Activated T-cell treated with anti-CD3 and anti-CD28 coated beads, Interleukin-2, amount 50 U/mL, for 1 hour (primary cell): ENCODE measurements at places on chromosomes 6 and 20.

- DNase-seq = no peak
Measured at GRCh38 chr20:20000211-20000968, 16.8 kb upstream of the NAA20 start.

DNA sequence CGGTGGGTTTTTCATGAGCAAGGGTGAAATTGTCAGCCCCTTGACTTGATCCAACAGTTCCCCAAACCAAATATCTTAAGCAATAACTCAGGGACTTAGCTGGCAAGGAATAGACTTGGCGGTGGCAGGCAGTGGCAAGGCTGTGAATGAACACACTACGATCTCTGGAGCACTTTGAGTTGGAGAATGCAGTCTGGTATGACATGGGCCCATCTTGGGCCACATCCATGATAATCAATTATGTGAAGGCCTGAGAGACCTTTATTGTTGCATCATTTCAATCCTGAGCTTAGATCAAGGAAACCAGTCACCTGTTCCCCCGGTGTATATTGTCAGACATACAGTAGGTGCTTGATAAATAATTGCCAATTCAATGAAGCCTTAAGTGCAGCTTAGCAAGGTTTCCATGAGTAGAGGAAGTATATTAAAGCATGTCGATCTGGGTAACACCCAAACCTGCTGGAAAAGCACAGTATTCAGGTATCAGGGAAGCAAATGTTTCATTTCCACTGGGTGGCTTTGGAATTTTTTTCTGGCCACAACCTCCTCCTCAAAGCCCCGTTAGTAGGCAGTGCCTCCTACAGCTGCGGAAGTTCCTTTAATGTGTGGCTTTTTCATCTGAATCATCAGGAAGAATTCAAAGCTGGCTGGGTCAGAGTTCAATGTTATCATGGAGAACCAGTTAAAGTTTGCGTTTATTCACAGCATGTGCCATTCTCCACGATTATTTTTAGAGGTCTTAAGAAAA, 10.2 kb downstream of the CASS4 start:
- no peak for DNase-seq

GRCh38 chr20:4820806-4821518, 99.3 kb downstream of the PRND start:
- DNase-seq = no peak

- no peak for DNase-seq
Measured at GRCh38 chr6:35797837-35798526, 859 bp upstream of the CLPS start.

DNA sequence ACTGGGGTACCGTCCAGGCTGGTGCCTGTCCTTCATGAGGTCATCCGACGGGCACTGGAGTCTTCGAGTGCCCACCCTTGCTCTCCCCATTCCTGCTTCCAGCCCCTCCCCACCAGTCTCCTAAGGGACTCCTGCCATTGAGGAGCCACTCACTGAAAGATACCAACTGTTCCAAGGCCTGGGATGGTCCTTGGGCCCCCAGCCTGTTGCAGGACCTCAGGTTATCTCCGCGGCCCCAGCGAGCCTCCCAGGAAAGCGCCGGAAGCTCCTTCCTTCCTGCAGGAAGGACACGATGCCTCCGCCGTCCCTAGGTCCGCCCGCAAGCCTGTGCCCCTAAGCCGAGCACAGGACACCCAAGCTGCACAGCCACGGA, 1.2 kb downstream of the NKAIN4 start:
- no peak for DNase-seq

DNA sequence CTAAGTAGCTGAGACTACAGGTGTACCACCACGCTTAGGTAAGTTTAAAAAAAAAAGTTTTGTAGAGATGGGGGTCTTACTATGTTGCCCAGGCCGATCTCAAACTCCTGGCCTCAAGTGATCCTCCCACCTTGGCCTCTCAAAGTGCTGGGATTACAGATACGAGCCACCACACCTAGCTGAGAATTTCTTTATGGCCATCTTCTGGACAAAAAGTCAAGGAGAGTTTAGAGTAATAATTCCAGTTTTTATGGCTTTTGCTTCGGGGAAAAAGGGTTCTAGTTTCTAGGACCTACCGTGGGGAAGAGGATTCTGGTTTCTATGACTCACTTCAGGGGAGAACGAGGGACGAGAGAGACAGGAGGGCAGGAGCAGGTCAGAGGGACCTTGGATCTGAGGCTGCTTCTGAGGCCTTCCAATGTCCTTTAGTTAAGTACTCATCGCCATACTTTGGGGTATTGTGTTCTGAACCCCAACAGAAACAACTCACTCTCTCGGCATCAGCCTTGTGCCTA, 69.3 kb upstream of the IER3 start:
- DNase-seq = no peak

DNA sequence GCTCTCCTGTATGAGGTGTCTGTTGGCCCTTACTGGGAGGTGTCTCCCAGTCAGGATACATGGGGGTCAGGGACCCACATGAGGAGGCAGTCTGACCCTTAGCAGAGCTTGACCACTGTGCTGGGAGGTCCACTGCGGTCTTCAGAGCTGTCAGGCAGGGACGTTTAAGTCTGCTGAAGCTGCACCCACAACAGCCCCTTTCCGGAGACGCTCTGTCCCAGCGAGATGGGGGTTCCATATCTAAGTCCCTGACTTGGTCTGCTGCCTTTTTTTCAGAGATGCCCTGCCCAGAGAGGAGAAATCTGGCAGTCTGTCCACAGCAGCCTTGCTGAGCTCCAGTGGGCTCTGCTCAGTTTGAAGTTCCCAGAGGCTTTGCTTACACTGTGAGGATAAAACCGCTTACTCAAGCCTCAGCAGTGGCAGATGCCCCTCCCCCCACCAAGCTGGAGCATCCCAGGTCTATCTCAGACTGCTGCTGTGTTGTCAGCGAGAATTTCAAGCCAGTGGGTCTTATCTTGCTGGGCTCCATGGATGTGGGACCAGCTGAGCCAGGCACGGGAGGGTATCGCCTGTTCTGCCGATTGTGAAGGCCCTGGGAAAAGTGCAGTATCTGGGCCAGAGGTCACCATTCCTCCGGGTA, 36.3 kb upstream of the IBTK start:
- DNase-seq = no peak

- no peak for DNase-seq
Measured at GRCh38 chr6:4114123-4114522, 21.3 kb downstream of the ECI2 start.

GRCh38 chr6:35427851-35428321, 24.3 kb upstream of the FANCE start:
- no peak for DNase-seq

GRCh38 chr6:44533421-44533820, 145.9 kb downstream of the CDC5L start:
- DNase-seq = no peak

- DNase-seq = no peak
Measured at GRCh38 chr6:31935021-31935420, 7.5 kb downstream of the C2 start.

- no peak for DNase-seq
Measured at GRCh38 chr6:68059899-68060298, 575.2 kb upstream of the ADGRB3 start.

GRCh38 chr20:11852811-11853210, 64.9 kb upstream of the BTBD3 start:
- DNase-seq = no peak

GRCh38 chr20:50373674-50374286, 136.4 kb upstream of the PTPN1 start:
- DNase-seq = no peak

DNA sequence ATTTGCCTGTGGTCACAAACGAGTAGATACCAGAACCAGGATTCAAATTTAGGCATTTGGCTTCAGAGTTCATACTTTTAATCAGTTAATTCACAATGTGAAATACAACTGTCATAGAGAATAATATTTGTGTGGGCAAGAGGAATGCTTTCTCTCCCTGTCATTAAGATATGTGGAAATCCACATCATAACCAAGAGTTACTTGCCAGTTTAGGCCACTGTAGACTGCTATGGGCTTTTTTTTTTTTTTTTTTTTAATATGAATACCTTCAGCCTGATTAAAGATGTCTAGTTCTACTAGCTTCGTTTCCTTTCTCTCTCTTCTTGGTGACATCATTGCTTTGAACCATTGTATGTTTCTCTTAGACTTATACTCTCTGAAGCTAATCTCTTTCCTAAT, 244.9 kb downstream of the ZFAND3 start:
- no peak for DNase-seq

DNA sequence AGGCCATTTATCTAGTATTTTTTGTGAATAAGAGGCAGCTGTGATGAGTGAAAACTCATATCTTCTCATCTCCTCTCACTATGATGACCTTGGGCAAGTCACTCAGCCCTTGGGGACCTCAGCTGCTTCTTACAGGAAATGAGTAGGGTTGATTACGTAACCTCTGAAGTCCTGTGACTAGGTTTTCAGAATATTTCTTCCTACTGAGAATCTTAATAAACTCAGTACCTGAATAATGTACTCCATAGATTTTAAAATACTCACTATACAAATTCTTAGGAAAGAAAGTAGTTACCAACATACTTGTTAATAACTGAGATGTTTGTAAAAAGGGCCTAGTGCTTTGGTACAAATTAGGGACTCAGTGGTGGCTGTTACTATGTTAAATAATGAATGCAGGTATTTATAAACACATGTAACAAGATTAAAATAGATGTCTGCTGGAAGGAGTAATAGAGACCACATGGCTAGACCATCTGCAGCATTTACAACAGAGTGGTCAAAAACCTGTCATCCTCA, 60.9 kb downstream of the RPRD1B start:
- no peak for DNase-seq

DNA sequence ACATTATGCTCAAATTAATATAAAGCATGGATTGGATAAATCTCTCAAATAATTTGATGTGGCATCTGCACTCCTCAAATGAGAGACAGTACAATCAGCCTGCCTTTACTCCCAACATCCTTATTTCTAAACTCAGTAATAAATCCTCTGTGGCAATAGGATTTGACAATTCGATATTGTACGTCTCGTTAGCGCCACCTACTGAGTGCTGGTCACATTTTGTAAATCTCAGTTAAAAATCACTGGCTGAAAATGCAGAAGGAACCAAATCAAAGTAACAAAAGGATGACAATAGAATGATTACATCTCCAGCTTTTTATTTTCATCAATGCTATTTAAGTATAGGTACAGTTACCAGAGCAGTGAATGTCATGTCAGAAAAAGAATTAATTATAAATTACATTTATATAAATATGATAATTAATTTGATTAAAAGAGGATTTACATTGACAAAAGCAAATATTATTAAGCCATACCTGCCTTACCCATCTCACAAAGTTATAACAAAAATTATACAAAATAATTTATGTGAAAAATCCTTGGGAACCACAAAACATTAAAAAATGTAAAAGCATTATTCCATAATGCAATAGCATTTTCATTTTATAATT, 20.2 kb upstream of the GJE1 start:
- peak; percentile 54 for DNase-seq

DNA sequence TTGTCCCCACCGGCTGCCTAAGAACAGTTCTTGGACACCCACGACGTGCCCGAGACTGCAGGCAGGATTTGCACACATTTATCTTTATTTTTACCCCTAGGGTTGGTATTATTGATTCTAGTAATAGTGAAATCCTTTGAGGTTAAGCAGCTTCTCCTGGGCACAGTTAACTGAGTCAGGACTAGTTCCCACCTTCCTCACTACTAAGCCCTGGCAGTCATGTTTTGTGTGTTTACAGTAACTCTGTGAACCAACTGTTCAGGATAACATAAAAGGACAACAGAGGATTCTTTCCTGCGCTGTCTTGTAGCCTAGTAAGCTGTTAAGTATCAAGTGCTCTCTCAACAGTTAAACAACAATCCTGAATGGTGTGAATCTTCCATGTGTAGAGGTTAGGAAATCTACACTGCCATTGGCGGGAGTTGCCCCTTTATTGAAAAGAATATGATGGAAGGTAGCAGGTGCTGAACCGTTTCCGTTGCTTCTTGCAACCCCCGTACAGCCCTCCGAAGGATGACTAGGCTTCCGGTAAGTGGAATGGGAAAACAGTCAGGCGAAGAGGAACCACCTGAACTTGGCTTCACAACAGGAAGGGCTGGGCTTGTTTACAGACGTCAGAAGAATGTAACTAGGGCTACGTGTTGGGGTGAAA, 979 bp upstream of the SOD2 start:
- peak; percentile 37 for DNase-seq

GRCh38 chr20:63374504-63374903, 13.4 kb upstream of the CHRNA4 start:
- no peak for DNase-seq

DNA sequence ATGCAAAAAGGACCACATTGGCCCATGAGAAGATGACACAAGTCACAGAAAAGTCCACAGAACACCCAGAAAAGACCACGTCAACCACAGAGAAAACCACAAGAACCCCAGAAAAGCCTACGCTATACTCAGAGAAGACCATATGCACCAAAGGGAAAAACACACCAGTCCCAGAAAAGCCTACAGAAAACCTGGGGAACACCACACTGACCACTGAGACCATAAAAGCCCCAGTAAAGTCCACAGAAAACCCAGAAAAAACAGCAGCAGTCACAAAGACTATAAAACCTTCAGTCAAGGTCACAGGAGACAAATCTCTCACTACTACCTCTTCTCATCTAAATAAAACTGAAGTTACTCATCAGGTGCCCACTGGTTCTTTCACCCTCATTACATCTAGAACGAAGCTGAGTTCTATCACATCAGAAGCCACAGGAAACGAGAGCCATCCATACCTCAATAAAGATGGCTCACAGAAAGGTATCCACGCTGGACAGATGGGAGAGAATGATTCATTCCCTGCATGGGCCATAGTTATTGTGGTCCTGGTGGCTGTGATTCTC, 11.2 kb downstream of the MUCL3 start:
- no peak for DNase-seq

- peak; percentile 63 for DNase-seq
Measured at GRCh38 chr20:44217342-44218092, 6.9 kb upstream of the OSER1 start.

DNA sequence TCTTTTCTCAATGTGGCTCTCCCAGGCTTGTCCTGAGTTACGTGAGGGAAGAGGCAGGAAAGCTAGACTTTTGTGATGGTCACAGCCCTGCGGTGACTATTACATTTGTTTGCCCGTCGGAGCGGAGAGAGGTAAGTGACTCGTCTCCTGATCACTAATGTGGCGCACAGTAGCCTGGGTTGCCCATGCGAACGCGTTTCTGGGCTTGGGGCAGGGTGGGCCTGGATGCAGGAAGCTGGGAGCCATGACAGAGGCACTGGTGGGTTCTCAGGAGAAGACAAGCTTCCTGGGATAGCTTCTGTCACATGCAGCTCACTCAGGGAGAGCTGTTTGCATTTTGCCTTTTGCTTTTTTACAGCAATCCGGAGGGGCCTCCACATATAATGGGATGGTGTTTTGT, 60.6 kb downstream of the IGF2R start:
- DNase-seq = no peak
